ENCODE measurements at places on chromosomes 2 and 18. TPM values are rescaled to one million over a fixed set of nuclear protein-coding genes. Genes with fewer than 3 reads are reported as not detected.

The CCDC102B gene
- total RNA-seq: 8.1 TPM

The GAL3ST2 gene
- total RNA-seq: not detected

The FBXO41 gene
- total RNA-seq: 1.3 TPM

The CHST10 gene
- 7.8 TPM for total RNA-seq

The TRIP12 gene
- 222 TPM for total RNA-seq

The KIF3C gene
- total RNA-seq: 5.5 TPM

The ACADL gene
- total RNA-seq: 6.2 TPM

The CABYR gene
- total RNA-seq: 0.59 TPM

The PROM2 gene
- 0.83 TPM for total RNA-seq

The CHCHD5 gene
- total RNA-seq: 24.9 TPM

The IL1B gene
- 0.48 TPM for total RNA-seq

The RAB6C gene
- not detected for total RNA-seq

The SMYD1 gene
- 295 TPM for total RNA-seq

The COL4A3 gene
- 1.6 TPM for total RNA-seq

The LRRTM4 gene
- 1.3 TPM for total RNA-seq

The GRB14 gene
- 2.2 TPM for total RNA-seq

The ARHGEF4 gene
- 3.9 TPM for total RNA-seq

The TMEM198 gene
- total RNA-seq: 1.8 TPM

The ANO7 gene
- 3.4 TPM for total RNA-seq

The HOXD11 gene
- total RNA-seq: not detected

The DCDC2C gene
- not detected for total RNA-seq

The KYNU gene
- total RNA-seq: 0.67 TPM

The COL3A1 gene
- 180 TPM for total RNA-seq

The LAMA3 gene
- total RNA-seq: 3.0 TPM

The C2orf76 gene
- 11.7 TPM for total RNA-seq

The KCNK3 gene
- 0.70 TPM for total RNA-seq

The RBFA gene
- total RNA-seq: 24.4 TPM

The SFTPB gene
- total RNA-seq: not detected

The FEV gene
- total RNA-seq: not detected

The CRYBA2 gene
- not detected for total RNA-seq

The RND3 gene
- 46.9 TPM for total RNA-seq

The BOK gene
- total RNA-seq: 4.5 TPM

The TSPYL6 gene
- 0.11 TPM for total RNA-seq

The CROCC2 gene
- not detected for total RNA-seq

The CCBE1 gene
- 0.05 TPM for total RNA-seq

All from cardiac septum (tissue), 1 donor.